Islet precursor cell (in vitro differentiated cells): ENCODE measurements at places on chromosomes 4 and X.

- peak; percentile 75 for DNase-seq
Observed at GRCh38 chr4:6768539-6768905, 14.0 kb upstream of the KIAA0232 start.

DNA sequence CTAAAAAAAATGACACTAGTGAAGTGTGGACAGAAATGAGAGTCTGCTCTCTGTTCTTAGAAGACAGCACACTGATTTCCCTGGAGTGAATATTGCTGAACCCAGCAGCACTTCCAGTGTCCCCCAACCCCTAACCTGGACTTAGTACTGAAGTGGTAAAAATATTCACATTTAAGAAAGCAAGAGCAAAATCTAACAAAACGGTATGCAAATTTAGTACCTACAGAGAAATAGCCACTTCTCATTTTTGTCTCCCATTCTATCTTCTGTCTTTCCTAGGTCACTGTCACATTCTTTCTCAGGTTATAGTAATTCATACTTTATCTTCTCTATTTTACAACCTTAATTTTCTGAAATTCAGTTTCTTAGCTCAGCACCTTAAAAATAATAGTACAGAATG is 274.7 kb downstream of the CFAP299 start:
- no peak for DNase-seq

GRCh38 chr4:98746530-98746929 is 88.1 kb upstream of the TSPAN5 start:
- no peak for DNase-seq

DNA sequence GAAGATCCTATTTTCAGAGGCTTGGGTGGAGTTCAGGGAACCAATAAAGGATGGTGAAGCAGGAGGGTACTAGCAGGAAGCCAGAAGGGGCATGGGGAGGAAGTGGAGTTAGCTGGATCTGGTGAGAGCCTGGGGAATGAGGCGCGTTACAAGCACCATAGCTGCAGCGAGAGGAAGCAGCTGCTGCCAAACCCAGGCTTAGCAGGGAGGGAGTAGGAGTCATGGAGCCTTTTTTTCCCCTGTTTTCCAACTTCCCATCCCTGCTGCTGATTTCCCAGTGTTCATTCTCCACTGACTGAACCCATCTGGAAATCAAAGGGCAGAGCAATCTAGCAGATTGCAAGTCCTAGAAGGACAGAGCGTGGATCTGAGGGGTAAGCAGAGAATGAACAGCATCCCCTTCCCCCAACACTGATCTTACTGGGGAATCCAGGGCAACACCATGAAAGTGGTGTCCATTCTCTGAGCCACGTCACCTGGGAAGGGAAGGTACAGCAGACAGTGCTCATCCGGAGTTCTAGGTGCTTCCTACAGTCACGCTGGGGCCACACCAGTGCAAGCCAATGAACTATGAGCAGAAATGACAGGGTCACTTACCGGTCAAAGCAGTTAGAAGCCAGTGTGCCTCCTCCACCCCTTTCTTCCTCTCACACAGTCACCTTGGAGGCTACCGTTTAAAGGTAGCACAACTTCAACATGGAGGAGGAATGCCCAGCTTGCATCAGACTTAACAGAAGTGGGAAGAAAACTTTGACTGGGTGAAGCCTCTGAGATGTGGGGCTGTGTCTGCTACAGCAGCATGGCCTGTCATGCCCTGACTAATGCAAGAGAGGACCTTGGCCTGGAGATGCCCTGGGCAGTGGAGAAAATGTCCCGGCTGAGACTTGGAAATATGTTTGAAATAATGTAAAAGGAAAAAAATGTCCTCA is 36.7 kb downstream of the SMIM20 start:
- no peak for DNase-seq

GRCh38 chr4:21819086-21819485 is 129.5 kb downstream of the KCNIP4 start:
- DNase-seq = no peak

GRCh38 chr4:71275570-71275969 is 63.2 kb upstream of the SLC4A4 start:
- DNase-seq = no peak

DNA sequence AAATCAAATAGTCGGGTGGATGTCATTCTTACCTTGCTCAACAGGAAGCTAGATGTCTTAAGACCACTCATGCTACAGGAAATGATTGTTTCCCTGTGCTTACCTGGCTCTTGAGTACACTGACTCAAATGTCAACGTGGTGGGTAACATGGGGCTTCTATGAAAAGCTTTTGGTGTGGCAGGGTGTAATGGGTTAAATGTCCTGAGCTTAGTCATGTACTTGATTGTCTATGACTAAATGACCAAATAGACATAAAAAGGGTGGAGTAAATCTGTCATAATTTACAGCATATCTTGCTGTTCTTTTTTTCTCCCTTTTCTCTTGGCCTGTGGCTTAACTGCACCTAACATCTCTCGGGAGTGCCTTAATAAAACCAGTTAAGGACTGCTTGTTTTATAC is 44.9 kb downstream of the CCNG2 start:
- DNase-seq = no peak

GRCh38 chr4:7032596-7032995 is 10.6 kb upstream of the TADA2B start:
- no peak for DNase-seq

DNA sequence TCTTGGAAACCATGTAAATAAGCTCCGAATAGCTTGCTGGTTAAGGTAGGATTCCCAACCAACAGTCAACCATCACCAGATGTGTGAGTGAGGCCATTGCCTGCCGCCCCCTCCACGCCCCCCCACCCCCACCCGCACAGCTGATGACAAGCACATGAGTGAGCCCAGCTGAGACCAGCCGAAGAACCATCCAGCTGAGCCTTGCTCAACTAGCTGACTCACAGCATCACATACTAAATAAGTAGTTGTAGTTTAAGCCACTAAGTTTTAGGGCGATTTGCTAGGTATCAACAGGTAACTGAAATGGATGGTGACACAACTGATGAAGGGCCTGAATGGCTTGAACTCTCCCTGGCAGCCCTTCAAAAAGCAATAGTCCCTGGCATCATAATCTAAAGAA is 1.6 kb upstream of the CCDC149 start:
- no peak for DNase-seq

DNA sequence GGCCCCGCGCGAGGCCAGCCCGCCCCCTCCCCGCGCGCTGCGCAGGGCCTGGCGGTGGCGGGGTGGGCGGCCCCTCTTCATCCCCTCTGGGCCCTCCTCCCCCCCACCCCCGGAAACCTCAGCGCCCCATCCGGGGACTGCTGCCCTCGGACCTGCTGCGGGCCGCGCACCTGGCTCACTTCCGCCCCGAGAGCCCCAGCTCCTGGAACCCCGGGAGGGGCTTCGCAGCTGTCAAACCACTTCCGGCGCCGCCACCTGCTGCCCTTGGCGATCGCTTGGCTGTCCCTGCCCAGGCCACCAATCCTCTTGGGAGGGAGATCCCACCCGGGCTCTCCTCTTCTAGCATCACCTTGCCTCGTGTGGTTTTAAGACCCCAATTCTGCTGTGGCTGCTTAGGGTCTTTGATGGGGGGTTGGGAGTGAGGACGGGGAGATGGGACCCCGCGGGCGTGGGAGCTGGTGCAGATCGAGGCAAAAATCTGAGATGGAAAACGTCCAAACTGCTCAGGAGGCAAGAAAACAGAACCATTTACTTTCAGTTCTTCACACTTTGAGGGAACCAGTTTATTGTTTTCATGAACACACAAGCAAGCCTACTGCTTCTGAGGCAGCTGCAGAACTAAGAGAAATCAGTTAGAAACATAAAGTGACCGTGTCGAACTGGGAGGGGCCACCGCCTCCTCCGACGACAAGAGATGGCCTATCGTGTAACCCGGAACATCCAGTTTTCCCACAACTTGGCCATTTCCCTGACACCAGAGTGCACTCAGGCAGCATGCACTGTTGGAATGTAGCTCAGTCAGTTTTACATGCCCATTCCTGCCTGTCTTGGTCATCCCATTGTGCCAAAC is 754 bp downstream of the MTMR1 start:
- peak; percentile 85 for DNase-seq

DNA sequence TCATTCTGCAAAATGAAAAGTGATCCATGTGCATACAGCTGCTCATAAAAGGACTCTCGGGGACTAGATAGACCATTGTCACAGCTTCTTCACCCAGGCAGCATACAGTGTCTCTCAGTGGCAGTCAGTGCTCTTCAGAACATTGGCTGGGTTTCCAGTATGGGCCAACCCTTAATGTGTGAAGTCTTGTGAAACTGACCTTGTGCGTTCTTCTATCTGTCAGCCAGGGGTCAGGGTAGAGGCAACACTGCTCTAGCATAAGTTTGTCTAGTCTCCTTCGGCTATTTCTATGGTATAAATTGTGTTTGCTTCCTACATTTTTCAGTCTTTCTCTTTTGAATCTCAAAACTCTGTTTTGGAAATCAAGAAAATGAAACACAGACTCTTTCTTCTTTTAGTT is 37.0 kb upstream of the SMIM31 start:
- DNase-seq = no peak

DNA sequence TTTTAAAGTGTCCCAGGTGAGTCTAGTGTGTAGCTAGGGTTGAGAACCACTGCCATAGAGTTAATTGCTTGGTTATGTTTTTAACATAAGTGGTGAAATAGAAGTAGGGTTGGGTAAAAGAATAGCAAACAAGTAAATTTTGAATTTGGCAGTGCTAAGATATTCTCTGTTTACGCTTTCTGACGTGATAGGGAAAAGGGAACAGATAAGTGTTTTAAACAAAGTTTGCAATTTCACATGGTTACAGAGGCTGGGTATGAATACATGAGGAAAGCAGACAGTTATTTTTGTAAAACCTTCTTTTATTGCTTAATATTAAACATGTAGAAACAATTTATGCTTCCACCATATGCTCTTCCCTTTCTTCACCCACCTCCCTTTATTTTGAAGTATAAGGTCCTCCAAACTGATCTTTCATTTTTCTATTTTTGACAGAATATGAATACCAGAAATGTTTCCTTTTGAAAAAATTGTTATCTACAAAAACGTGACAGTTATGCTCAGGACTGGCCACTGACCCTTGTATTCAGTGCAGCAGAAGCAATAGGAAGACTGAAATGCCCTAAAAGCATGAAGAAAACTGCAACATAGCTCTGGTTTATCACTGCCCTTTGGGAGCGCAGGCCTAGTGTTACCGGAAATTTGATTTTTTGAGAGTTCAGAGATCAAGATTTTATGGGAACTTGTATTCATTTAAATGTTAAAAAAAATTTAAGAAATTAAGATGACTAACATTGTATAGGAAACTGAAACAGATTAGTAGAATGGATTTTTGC is 214.4 kb upstream of the ARSJ start:
- DNase-seq = no peak

DNA sequence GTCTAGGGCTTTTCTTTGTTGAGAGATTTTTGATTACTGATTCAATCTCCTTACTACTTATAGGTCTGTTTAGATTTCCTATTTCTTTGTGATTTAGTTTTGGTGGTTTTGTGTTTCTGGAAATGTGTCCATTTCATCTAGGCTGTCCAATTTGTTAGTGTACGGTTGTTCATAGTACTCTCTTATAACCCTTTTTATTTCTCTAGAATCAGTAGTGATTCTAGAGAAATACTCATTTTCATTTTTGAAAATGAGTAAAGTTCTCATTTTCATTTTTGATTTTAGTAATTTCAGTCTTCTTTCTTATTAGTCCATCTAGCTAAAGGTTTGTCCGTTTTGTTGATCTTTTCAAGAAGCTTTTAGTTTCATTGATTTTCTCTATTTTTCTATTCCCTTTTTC is 7.5 kb downstream of the IL13RA1 start:
- no peak for DNase-seq

DNA sequence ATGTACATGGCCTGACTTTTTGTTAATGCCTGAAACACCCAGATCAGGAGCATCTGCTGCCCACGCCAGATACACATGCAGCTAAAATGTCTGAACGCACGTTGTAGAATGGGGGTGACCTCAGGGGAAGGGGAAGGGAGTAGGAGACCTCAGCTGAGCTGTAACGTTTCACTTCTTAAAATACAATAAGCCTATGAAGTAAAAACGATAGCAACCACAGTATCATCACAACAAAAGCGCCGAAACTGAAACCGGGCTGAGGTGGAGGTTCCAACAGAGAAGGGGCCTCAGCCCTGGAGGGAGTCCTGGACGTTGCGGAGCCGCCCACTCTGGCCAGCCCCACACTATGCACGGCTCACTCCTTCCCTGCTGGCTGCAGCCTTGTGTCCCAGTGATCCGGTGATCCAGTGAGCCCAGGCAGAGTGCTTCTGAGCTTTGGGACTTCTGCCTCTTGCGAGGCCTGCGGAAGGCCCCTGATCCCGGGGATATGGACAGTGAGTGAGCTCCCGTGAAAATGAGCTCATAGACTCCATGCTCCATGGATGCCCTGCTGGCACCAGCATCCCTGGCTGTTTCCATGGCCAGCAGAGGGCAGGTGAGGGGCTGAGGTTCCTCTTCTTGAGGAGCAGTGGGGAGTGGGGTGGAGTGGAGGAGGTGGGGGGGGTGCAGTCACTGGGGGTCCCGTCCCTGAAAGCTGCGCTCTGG is 52.0 kb downstream of the HMX1 start:
- DNase-seq = peak; percentile 46

- no peak for DNase-seq
Observed at GRCh38 chr4:14888790-14889572, 113.3 kb upstream of the CPEB2 start.

- DNase-seq = no peak
Observed at GRCh38 chr4:26766141-26766540, 94.5 kb upstream of the STIM2 start.

- no peak for DNase-seq
Observed at GRCh38 chr4:156545003-156545785, 426.4 kb downstream of the PDGFC start.

DNA sequence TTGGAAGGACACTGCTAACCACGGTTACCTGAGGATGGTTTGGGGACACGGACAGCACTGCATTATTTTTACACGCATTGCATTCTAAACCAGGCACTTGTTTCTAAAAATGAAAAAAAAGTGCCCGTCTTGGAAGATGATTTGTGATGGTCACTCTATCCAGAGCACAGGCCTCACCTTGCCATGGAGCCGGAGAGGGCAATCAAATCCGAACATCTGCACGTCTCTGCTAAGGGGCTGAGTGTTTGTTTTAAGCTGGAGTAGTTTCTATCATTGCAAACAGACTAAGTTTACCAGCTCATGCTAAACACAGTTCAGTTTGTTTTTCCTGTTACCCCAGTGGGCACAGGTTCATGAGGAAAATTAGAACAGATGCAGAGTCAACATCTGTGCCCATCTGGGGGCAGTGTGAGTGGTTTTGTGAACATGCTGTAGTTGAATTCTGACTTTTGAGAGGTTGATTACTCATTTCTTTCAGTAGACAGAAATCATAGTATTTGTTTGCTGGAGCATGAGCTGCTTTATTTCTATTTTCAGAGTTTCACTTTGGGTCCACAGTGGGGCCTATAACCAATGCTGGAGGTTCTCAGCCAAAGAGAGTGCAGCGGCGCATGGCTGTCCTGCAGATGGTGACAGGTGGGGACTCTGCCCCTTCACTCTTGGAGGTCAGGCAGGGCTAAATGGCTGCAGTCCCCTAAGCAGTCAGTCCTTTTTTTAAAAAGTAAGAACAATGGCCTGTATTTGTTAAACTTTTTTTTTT is 65.4 kb upstream of the ENPP6 start:
- DNase-seq = no peak

DNA sequence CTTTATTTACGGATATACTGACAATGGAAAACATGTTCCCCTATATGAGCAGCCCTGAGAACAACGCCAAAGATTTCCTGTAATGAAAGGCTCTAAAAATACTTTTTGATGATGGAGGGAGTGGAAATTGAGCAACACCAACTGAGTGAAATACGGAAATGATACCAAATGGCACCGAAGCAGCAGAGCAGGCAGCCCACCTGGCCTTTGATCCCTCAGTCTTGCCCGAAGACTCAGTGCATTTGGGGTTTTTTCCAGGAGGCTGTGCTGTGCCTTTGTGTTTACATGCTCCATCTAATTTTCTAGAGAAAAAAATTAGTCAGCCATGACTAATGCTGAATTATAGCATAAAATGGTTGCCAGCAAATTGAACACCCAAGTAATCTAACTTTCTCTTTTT is 169.9 kb upstream of the RBPJ start:
- DNase-seq = no peak
